Stimulated activated CD4-positive, alpha-beta T cell treated with anti-CD3 and anti-CD28 coated beads, TNF-alpha, amount 100 ng/mL, for 24 hours (primary cell): ENCODE measurements at places on chromosomes 5 and 9.
A peak's percentile ranks its signal among the peaks of the same experiment; 100 is the strongest.

DNA sequence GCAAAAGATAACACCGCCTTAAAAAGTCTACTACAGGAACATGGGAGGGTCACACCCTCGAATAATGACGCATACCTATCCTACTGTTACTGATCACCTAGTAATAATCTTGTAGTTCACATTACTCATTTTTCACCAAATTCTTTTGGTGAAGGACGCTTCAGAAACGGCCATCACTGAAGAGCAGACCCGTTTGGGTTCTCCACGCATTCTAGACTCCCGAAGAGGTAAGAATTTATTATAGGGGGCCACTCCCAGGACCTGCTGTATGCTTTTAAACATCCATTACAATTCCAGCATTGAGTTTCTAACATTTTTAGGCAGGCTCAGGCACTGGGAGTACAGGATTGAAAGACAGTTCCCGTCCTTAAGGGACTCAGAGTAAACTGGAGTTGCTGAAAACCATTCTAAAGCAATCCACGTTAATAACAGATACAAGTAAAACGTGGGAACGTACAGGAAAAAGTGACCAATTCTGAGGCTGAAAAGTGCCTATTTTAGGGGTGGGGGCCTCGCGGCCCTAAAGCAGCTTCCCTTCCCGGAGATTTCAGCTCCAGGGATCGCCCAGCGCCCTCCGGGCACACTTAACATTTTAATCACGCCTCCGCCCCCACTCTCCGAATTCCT is at the start of gene FER:
FER (plus strand) TSS at position 124 of the 627 bp plus-strand sequence. CDS start 50,286 bp downstream, outside the sequence.
- DNase-seq = no peak

- peak; percentile 67 for DNase-seq
Measured at GRCh38 chr9:114082017-114082762, 4.1 kb upstream of the AMBP start.

- DNase-seq = no peak
Measured at GRCh38 chr9:112015149-112015548, 118.5 kb downstream of the UGCG start.

- no peak for DNase-seq
Measured at GRCh38 chr9:93138171-93138764, 4.2 kb upstream of the NINJ1 start.

DNA sequence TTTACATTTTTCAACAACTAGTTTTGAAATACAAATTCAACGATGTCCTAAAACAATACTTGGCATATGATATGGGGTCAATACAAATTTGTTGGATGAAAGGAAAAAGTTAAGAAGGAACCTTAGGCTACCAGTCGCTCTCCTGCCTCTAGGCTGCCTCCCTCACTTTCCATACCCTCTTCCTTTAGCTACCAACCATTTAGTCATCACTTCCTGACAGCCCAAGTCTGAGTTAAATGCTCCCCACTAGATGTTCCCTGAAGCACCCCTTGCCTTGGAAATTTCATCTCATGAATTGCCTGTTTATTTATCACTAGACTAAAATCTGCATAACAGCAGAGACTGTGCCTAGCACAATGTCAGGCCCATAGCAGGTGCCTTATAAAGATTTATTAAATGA is 2.7 kb upstream of the LARS1 start:
- no peak for DNase-seq

GRCh38 chr9:8224381-8224801 is 424.8 kb upstream of the DMAC1 start:
- DNase-seq = no peak

- DNase-seq = no peak
Measured at GRCh38 chr9:83220730-83221129, 157.8 kb upstream of the RASEF start.

DNA sequence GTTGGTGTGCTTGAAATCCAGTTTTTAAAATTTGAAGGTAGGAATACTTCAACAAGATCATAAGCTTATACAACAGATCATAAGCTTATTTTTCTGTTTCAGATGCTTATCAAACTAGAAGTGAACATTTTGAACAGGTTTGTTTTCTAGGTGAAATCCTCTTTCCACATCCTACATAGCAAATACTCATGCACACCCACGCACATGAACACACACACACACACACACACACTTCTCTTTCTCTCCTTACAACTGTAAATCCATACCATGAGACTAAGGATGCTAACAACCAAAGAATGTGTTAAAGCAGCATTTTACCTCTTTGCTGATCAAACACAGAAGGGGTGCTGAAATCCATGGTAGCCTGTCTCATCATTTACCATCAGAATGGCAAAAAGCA is 592 bp downstream of the ANKRD55 start:
- no peak for DNase-seq

DNA sequence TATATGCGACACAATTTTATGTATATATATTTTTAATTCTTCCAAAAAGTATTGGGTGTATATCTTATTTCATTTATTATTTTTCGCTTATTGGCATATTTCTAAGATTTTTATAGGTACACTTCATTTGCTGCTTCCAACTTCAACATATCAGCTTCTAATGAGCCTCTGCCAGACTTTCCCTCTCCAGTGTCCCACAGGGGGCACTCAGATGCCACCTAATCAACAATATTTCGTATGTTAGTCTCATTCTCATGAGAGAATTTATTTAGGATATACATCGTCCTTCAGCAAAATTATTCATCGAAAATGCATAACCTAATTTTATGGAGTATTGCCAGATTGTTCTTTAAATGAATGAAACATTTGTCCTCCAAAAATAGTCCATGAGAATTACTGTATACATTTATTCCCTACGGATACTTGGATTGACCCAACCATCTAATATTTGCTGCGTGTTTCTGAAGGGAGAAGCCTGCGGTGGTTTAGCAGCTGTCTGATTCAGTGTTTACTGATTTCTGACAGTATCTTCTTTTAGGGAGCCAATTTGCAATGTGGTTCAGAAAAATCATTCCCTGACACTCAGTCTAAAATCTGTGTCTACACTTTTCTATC is 100.6 kb upstream of the SELENOP start:
- no peak for DNase-seq

- DNase-seq = no peak
Measured at GRCh38 chr9:123662057-123662776, 267.7 kb downstream of the DENND1A start.

DNA sequence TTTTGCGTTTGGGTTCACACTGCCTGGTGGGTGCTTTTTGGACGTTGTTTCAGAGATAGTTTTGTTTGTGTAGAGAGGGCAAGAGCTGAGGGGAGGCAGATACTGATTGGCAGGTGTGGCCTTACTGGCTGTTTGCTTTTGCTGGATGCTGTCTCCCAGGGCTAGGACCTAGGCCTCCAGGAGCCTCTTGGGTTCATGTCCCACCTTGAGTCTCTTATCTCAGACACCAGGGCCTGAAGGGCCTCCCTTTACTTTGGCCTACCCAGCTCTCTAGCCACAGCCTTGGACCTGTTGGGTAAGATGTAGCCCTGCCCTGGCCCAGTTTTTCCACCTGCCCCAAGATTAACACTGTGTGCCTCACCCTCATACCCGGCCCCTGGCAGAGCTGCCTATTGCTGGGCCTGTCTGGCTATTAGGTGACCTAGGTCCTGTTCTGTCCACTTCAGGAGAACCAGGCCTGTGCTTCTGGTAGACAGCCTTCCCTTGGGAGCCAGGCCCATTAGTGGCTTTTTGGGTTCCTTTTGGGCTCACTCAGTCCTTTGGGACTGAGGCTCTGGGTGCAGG is 13.4 kb downstream of the PTPA start:
- DNase-seq = no peak

- DNase-seq = no peak
Measured at GRCh38 chr9:125332527-125332926, 70.9 kb downstream of the GAPVD1 start.

DNA sequence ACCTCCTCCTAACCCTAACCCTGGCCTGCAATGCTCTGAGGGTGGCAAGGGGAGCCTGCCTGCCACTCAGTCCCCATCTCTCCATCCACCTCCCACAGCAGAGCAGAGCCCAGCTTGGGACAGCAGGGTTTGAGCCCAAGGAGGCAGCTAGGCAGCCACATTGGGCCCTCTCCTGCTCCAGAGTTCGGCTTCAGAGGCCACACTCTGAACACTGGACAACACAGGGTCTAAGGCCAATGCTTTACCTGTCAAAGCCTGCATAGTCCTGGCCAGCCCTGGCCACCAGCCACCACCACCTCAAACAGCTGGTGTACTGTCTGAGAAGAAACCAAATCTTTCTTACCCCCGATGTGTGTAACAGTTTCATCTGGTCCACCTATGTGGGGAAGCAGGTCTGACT is 5.2 kb downstream of the BICD2 start:
- DNase-seq = no peak

DNA sequence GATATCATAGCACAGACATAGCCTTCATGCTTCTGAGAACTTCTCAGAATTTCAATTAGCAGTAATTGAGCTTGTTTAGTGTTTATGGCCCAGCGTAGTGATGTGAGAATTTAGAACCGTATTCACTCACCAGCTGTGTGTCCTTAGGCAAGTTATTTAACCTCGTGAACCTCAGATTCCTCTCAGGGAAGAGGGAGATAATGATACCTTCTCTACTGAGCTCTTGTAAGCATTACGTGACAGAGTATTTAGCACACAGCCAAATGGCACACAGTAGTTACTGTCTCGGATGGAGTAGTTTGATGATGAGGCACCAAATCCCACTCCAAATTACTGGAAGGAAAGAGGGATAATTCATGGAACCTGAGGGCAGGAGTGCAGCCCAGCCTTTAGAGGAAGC is 429.3 kb downstream of the CCDC171 start:
- no peak for DNase-seq

GRCh38 chr5:72302171-72302570 is 17.9 kb downstream of the MRPS27 start:
- no peak for DNase-seq

- DNase-seq = no peak
Measured at GRCh38 chr5:121968910-121969607, 7.3 kb downstream of the SRFBP1 start.

GRCh38 chr5:131436081-131436480 is 172.2 kb downstream of the CDC42SE2 start:
- no peak for DNase-seq

DNA sequence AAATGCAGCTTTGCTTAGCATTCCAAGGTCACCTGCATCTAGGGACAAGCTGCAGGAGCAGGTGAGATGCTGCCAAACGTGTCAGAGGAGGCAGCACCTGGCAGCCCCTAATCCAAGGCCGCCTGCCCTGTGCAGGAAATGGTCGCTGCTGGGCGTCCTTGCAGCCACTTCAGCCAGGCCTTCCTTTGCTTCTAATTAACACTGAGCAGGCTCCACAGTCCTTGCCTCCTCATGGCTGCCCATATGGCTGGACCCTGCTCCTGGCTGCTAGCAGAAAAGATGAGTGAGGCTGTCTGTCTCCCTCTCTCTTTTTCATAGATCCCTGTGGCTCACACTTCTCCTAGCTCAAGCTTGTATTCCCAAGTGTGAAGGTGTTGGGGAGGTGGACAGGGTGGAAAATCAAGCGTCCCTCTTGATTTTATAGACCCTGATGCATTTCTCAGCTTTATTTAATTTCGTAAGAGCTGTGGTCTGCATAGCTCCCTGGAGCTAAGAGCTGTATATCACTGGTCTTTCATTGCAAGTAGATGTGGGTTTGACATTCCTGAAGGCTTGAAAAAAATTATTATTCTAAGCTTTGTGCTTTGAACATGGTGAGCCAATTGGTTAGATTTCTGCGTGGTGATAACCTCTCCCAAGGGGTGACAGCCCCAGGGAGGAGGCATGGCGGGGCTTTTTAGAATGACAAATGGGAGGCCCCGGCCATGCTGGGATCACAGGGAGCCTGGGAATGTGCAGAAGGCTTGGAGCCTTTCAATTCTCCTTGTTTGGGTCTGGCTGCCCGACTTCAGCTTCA is 193.8 kb downstream of the SLIT3 start:
- DNase-seq = no peak

DNA sequence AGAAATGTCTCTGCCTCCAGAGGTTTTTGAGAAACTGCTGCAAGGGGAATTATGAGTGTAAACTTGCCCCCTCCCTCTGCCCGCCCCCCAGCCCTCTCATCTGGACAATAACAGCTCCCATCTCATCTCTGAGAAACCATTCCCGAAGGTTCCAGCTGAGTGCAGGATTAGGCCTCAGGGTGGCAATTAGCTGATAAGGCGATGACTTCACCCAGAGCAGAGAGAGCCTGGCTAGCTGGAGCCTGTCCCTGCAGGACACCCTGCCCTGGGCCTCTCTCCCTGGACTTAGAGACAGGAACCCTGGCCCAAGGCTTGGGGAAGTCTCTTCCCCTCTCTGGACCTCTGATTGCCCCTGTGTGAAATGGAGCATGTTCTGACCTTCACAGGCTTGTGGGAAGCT is 45.7 kb upstream of the HAND1 start:
- DNase-seq = no peak

DNA sequence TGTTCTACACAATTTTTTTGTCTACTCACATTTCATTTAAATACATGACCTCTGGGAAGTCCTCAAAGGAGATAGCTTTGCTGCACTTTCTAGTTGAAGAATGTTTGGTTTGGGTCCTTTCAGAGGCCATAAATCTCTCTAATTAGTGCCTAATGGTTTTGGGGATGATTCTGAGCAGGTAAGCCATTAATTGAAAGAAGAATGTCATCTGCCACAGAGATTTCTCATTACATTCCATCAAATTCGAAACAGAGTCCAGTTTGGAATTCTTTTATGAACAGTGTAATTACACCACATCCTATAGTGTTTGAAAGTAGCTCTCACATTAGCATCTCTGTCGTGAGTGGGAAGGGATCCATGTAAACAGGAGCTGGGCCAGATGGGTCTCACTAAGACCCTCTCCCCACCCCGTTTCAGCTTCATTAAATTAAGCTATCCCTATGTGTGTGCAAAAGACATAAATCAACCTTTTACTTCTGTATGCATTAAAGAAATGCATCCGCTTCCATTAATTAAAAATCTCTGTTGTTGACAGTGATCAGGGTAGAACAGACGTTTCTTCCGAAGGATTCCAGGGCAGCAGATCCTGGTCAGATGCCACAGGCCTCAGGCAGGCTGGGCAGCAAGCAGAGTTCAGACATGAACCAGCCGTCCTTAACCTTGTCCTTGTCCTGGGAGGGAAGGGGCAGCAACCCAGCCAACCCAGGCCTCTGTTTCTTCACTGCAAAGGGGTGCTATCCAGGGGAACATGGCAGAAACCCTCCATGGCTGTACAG is 99.8 kb upstream of the MAP1B start:
- no peak for DNase-seq

GRCh38 chr9:33159777-33160127 is 7.4 kb downstream of the B4GALT1 start:
- peak; percentile 51 for DNase-seq

GRCh38 chr9:136457326-136457725 is 17.7 kb upstream of the INPP5E start:
- DNase-seq = no peak

GRCh38 chr5:124230456-124230855 is 516.0 kb downstream of the ZNF608 start:
- no peak for DNase-seq
